Activated CD8-positive, alpha-beta memory T cell treated with anti-CD3 and anti-CD28 coated beads for 4 hours (primary cell): ENCODE measurements at places on chromosomes 2 and 18.

DNA sequence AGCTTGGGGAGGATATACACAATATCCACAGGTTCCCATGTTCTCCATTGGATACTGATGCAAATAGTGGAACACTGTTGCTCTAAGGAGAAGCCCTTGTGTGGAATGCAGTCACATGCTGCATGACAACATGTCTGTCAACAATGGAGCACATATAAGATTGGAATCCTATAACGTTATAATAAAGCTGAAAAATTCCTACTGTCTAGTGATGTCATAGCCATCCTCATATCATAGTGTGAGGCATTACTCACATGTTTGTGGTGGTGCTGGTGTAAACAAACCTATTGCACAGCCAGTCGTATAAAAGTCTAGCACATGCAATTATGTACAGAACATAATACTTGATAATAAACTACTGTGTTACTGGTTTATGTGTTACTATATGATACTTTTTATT, 394.7 kb downstream of the FBXO15 start:
- no peak for DNase-seq

- DNase-seq = no peak
These were observed 80.2 kb upstream of the GCFC2 start for GRCh38 chr2:75790814-75791467.

- no peak for DNase-seq
These were observed 282.4 kb downstream of the MEIS1 start for GRCh38 chr2:66717218-66717905.

- no peak for DNase-seq
These were observed 6.8 kb upstream of the COX7A2L start for GRCh38 chr2:42367835-42368234.

DNA sequence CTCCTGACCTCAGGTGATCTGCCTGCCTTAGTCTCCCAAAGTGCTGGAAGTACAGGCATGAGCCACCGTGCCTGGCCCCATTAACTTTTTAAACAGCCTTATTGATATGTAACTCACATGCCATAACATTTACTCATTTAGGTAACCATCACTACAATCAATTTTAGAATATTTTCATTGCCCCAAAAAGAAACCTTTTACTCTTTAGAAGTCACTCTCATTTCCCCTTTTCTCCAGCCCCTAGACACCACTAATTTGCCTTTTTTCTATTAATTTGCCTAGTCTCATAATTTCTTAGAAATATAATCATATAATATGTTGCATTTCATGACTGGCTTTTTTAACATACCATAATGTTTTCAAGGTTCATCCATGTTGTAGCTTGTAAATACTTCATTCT, 57.2 kb upstream of the TACR1 start:
- DNase-seq = no peak

DNA sequence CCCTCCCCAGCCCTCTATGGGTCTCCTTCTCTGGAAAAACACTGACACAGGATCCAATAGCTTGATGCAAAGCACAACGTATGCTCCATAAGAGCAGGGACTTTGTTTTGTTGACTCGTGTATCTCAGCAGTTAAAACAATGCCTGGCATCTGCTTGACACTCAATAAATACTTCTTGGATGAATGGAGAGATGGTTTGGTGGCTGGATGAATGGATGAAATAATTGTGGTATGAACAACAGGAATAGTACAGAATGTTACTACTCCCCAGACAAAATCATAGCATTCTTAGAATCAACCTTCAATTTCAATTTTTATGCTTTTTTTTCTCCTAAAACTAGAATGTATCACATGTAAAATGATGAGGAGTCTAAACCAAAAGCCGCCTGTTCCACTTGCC, 57.4 kb downstream of the KCNE4 start:
- no peak for DNase-seq

DNA sequence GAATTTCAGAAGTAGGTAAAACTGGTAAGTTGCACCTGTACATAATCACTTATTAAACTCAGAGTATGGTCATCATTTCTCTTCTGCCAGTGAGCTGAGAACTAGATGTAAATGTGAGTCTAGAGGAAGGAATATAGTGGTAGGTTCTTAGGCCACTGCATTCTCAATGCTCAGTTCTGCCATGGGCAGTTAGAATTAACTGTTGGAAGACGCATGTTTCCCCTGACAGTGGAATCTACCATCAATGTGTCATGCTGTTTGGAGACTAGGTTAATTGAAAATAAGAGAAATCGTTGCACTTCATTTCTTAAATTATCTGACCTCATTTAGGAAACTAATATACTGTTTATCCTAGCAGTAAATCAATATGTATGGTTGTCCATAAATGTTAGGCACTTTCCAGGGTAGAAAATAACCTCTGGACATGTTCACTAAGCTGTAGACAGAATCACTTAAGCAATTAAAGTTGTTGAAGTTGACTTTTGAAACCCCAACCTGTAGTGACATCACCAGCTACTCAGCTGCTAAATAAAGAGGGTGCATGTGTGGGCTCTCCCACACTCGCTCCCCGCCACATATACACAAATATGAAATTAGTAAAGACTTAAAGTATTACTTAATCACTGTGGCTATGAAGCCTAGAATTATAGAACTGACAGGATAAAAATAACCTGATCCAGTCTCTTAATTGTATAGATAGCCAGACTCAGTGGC, 91.5 kb upstream of the NOSTRIN start:
- no peak for DNase-seq

GRCh38 chr2:177291701-177292100, 27.2 kb upstream of the NFE2L2 start:
- DNase-seq = no peak

DNA sequence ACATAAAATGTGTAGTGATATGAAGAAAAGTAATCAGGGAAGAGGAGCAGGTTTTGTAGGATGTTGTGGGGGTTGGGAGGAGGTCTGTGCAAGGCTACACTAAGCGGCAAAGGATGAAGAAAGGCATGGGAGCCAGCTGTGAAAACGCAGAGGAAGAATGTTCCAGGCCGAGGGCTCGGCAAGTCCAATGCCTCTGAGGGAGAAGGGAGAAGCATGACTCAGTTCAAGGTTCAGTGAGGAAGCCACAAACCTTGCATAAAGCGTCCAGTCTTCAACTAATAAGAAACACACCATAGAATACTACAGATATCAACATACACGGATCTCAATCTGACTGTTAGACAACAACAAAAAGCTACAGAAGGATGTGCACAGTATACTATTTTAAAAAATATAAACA, 16.2 kb downstream of the EPB41L3 start:
- no peak for DNase-seq

- DNase-seq = no peak
These were observed 10.2 kb downstream of the LCLAT1 start for GRCh38 chr2:30457296-30457695.

DNA sequence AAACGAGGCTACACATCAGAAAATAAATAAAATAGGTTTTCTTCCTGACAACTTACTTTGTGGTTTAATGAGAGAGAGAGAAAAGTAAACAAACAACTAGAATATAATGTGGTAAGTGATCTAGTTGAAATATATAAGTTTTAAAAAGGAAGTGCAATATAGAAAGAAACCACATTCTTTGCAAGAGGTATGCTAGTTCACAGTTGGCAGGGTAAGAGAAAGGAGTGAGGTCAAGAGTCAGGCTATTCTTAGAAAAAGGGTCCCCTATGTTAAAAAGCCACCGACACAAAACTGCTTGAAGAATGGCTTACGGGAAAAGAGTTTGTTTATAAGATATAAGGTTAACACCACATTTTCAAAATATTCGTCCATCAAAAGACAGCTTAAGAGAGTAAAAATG, 462.1 kb downstream of the ERBB4 start:
- DNase-seq = no peak

DNA sequence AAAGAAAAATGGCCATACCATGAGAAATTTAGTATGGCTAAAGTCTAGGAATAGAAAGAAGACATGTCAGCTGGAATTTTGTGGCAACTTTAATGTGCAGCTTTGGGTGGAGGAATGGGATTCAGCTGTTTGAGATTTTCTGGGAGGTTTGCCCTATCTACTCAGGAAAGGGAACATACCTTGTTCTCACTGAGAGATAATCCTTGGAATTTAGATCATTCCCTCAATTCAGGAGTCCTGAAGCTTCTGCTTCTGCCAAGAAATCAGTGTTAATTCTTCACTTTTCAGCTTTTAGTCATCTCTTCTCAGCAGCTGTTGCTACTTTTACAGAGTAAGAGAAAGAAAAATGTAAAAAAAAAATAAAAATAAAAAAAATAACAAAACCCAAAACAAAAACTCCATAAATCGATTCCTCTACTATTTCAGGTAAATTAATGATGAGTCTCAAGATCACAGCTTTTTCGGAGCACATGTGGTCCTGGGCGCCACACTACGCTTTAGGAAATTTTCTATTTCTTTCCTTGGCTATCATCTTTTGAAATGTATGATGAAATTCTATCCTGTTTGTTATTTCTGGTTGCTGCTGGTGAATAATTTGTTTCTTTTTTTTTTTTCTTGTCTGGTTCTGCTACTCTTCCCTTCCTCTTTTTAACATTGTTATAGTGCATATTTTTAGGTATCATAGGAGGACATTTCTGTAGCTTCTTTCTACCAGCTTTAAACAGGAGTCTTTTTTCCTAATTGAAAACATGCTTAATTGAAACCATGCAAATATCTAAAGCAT, 18.9 kb upstream of the BAZ2B start:
- no peak for DNase-seq

GRCh38 chr2:46335391-46336282, 38.4 kb downstream of the EPAS1 start:
- no peak for DNase-seq
